ENCODE measurements at places on chromosomes 5 and 9. TPM values are rescaled to one million over a fixed set of nuclear protein-coding genes. Genes with fewer than 3 reads are reported as not detected.

The HSD17B4 gene
- total RNA-seq, result 144 TPM

The PPIP5K2 gene
- 116 TPM for total RNA-seq

The BRIX1 gene
- total RNA-seq, result 106 TPM

The TAL2 gene
- total RNA-seq, result 0.32 TPM

The HEMGN gene
- not detected for total RNA-seq

The SLC25A2 gene
- total RNA-seq, result 0.39 TPM

The GABRA1 gene
- not detected for total RNA-seq

The BHMT2 gene
- 14.9 TPM for total RNA-seq
